ENCODE measurements at places on chromosomes 1 and 21. TPM values are rescaled to one million over a fixed set of nuclear protein-coding genes. Genes with fewer than 3 reads are reported as not detected.

DNA sequence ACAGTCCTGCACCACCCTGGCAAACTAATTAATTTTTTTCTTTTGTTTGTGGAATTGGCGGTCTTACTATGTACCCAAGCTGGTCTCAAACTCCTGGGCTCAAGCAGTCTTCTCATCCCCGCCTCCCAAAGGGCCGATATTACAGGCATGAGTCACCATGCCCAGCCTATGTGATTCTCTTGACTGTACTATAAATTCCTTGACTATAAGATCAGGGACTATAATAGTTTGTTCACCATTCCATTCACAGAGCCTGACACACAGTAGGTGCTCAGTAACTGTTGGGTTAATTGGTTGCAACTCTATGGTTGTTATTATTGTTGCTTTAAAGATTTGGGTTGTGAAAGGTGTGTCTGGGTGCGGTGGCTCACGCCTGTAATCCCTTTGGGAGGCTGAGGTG, 17.2 kb downstream of the DAP3 start:
- no peak for DNase-seq

- DNase-seq = no peak
These were observed 197.3 kb downstream of the RYR2 start for GRCh38 chr1:237239248-237239647.

SH2D2A gene
- total RNA-seq = 0.78 TPM

GRCh38 chr21:35014302-35015041, 34.6 kb downstream of the RUNX1 start:
- no peak for DNase-seq

GRCh38 chr1:157403203-157403602, 149.1 kb downstream of the FCRL5 start:
- no peak for DNase-seq

CALML6 gene
- 1.4 TPM for total RNA-seq
